Activated CD8-positive, alpha-beta memory T cell treated with anti-CD3 and anti-CD28 coated beads for 4 hours (primary cell): ENCODE measurements at places on chromosomes 5 and 9.

DNA sequence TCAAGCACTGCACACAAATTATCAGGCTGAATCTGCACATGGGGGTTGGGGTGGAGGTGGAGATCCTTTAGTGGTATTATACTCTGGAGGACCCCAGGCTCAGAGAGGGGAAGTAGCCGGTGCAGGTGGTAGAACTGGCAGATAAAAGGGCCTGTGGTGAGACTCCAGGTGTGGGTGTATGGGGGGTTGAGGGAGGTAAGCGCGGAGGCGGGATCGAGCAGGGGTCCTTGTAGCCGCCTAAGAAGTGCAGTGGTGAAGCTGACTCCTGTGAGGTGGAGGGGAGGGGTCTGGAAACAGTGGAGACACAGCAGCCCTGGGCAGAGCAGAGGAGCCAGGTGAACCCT lies 841 bp downstream of the ACSL6 start:
- no peak for DNase-seq

GRCh38 chr5:8500426-8500825 lies 631.5 kb downstream of the MTRR start:
- no peak for DNase-seq

- no peak for DNase-seq
Measured at GRCh38 chr9:113317777-113318176, 14.6 kb upstream of the RNF183 start.

- DNase-seq = no peak
Measured at GRCh38 chr9:85960688-85961093, 19.7 kb downstream of the NAA35 start.

DNA sequence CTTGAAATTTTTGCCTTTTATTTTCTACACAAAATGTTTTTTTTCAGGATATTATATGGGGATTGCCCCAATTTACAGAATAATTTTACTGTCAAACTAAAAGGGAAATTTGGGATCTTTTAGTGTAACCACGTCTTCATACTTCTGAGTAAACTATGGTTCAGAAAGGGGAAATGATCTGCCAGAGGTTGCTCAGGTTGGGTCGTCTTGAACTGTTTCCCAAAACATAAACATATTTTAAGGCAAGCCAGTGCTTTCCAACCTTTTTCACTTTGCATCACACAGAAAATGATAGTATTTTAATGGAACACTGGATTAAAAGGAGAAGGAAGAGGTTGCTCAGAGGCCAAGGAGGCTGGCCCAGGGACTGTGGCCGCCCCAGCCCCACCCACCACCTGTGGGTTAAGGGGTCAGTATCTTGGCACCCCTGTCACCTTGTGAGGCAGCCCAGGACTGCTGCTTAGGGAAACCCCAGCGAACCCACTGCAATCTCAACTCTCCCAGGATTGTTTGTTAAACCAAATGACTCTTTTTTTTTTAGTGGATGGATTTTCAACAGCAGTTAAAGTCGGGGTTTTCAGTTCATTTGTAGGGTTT lies 142.7 kb upstream of the DHFR start:
- DNase-seq = no peak

DNA sequence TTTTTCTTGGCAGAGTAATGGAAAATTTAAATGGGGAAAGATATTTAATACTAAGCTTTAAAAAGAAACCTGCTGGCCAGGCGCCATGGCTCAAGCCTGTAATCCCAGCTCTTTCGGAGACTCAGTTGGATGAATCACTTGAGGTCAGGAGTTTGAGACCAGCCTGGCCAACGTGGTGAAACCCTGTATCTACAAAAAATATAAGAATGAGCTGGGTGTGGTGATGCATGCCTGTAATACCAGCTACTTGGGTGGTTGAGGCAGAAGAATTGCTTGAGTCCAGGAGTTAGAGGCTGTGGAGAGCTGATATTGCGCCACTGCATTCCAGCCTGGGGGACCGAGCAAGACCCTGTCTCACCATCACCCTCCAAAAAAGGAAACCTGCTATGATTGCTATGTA lies 32.8 kb downstream of the TUT7 start:
- no peak for DNase-seq

- no peak for DNase-seq
Measured at GRCh38 chr9:119368179-119368578, 1.1 kb downstream of the BRINP1 start.

DNA sequence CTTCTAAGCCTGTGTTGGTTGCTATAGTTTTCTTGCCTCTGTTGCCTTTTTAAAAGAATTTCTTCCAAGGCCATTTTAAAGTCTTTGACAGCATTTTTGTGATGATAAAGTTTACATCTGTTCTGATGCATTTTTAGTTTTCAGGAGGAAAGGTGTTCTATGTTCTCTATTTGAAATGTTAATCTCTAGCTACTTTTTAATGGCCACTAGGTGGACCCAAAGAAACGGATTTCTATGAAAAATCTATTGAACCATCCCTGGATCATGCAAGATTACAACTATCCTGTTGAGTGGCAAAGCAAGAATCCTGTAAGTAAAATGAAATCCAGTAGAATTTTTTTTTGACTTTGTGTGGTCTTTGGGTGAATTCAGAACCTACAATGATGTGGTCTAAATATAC lies 60.2 kb downstream of the MELK start:
- no peak for DNase-seq

- no peak for DNase-seq
Measured at GRCh38 chr5:11104651-11105112, 343.6 kb upstream of the DAP start.

DNA sequence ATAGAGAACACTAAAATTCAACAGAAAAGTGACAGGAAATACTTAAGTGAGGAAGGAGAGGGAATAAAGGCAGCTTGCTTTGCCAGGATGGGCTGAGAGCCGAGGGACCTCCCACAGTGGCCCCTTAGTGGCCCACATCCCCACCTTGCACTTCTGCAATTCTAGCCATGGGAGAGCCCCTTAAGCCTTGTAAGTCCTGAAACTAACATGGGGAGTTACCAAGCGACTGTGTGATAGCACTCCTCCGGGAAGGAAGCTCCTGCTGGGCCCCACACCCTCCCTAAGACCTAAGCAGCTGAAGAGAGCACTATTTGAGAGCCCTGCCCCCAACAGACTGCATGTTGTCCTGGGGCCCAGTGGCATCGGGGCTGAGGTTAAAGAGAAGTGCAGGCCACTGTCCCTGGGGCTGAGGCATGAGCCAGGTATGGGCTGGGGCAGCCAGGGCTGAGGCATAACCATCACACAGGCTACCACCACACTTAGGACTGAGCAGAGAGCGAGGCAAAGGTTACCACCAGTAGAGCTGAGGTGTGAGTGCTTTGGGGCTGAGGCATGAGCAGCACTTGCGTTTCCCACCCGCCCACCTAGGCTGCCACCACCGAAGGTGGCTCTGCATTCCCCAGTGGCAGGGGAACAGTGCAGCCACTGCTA lies 301.8 kb upstream of the TRPC7 start:
- DNase-seq = no peak

- no peak for DNase-seq
Measured at GRCh38 chr9:121962421-121962820, 130.7 kb downstream of the TTLL11 start.

DNA sequence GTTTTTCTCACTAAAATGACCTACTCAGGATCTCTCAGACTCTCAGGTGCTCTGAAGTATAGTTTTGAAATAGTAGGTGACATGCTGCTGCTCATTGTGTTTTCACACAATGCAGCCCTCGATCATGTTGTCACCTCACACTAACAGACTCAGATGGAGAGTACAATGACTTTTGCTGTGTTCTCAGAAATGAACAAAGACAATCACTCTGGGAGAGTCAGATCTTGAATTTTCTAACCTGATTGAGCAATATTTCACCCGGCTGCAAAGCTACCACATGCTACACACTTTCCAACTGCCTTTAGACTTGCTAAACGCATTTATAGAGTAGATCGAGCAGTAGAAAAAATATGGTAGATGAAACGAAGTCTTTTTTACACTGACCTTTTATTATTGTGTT lies 113.4 kb downstream of the ST8SIA4 start:
- no peak for DNase-seq
